Stimulated activated CD4-positive, alpha-beta T cell treated with anti-CD3 and anti-CD28 coated beads, Interleukin-15, amount 100 ng/mL, for 1 hour (primary cell): ENCODE measurements at places on chromosomes 5 and 9.

DNA sequence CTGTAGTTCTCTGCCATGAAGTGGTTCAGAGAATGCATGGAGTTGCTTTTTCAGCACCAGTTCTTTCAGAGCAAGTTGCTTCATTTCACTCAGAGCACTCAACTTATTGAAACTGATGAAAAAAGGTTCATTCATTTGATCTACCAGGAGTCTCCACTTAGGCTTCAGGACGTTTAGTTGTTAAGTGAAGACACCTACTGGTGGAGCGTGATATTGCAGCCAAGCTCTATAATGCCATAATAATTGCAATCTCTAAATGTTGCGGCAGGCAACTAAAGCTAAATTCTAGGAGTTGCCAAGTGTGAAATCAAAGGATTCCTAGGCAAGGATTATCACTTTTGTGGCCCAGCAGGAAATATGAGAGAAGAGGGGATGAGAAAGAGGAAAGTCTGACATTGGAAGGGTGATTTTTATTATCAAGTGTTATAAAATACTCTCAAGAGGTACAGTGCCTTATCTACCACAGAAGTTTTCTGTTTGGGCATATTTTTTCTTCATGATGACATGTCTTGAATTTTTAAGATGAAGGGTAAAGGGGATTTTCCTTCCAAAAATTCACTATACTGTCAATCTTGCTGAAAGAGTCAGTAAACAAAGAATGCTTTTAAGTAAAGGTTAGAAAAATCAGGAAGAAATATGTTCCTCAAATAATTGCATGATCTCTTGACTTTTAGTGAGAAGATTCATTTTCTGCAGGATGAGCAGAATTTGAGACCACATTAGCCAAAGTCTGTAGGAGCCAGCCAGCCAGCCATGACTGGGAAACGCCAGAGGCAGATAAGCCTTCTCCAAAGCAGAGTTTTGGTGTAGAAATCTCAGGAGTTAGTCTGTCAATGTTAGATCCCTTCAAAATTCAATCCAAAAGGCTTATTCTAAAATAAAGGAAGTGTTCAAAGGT, 83.4 kb downstream of the SH3PXD2B start:
- DNase-seq: no peak

DNA sequence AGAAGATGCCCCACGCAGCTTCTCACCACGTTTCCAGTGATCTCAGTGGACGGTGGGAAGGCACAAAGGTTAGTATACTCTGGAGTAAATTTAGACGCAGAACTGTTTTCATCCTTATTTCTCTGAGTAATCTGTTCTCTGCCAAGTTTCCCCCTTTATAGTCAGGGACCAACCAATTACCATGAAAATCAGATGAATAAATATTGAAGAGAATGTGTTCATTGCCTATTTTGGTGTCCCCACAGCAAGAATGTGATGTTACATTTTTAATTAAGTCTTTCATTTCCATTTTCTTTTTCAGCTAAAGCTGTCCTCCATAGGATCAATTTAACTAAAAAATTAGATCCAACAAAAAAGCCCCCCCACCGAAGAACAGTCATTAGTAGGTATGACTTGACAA, 41.4 kb downstream of the S1PR3 start:
- DNase-seq: no peak

DNA sequence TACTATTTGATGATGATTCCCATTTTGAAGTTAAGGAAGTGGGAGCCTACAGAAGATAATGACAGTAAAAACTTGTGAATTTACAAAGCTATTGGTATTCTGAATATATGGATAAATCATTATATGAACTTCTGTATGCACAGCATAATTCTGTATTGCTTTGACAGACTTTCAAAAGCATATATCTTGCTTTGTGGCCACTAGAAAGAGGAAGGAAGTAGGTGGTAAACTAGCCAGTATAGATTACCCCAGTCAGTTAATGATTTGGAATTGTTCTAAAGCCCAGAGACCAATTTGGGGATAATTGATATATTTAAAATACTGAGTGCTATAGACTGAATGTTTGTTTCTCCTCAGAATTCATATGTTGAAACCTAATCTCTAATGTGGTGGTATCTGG, 53.0 kb downstream of the NR2F1 start:
- no peak for DNase-seq

- DNase-seq: no peak
These were observed 13.7 kb downstream of the STK32A start for GRCh38 chr5:147248561-147248960.

GRCh38 chr5:146632620-146633322, 116.8 kb upstream of the GPR151 start:
- no peak for DNase-seq

GRCh38 chr5:88825584-88826315, 57.2 kb downstream of the MEF2C start:
- no peak for DNase-seq

DNA sequence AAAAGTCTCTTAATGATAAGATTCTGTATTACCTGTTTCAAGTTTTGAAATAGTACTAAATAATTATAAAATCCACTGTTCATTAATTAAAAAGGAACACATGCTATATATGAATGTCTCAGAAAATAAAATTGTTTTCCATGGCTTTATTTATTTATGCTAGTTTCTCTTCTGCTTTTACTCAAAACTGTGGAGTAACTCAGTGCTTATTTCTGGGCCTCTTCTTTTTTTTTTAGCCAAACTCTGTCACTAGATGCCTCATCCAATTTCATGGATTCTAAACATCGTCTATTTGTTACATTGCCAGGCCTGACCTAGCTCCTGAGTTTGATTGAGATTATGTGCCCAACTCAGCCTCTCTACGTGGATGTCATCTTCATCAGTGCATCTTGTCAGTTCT, 1509.7 kb downstream of the MAT2B start:
- DNase-seq: no peak
